ENCODE measurements at places on chromosomes 5 and 9. TPM values are rescaled to one million over a fixed set of nuclear protein-coding genes. Genes with fewer than 3 reads are reported as not detected.

Gene DNAH5
- 0.20 TPM for total RNA-seq

- DNase-seq = no peak
Observed at GRCh38 chr9:4335631-4336030, 35.8 kb upstream of the GLIS3 start.

DNA sequence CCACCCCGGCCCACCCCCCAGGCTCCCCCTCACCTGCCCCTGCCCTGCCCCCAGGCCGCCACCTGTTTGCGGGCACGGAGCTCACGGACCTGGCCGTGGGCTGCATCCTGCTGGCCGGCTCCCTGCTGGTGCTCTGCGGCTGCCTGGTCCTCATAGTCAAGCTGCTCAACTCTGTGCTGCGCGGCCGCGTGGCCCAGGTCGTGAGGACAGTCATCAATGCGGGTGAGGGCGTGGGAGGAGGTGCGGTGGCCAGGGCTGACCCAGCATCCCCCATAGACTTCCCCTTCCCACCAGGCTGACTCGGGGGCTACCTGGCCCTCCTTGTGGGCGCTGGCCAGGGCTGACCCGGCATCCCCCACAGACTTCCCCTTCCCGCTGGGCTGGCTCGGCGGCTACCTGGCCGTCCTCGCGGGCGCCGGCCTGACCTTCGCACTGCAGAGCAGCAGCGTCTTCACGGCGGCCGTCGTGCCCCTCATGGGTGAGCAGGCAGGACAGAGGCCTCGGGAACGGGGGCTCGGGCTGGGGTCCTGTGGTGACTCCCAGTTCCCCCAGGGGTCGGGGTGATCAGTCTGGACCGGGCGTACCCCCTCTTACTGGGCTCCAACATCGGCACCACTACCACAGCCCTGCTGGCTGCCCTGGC is 3.5 kb downstream of the SLC34A3 start:
- no peak for DNase-seq

GRCh38 chr5:107570805-107571531 is 99.8 kb downstream of the EFNA5 start:
- DNase-seq = peak; percentile 27

GRCh38 chr9:8205576-8205975 is 406.0 kb upstream of the DMAC1 start:
- DNase-seq = no peak

GRCh38 chr5:980001-980588 is 28.5 kb upstream of the NKD2 start:
- peak; percentile 63 for DNase-seq

DNA sequence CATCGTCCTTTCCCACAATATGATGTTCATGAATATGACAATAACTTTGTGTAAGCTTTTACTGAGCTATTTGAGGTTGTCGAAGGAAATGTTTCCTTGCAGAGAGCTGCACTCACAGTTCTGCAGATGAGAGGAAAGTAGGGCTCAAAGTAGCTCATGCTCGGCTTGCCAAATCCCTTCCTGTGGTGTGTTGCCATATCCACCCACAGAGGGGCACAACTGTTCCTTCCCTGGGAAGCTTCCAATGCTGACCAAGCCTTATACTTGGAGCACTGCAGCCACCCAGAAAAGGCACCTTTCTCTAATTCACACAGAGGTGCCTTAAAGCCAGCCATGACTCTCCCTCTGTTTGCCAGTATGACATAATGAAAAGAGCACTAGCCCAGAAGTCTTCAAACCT is 390.3 kb downstream of the CAAP1 start:
- no peak for DNase-seq

Gene PCDHB4
- total RNA-seq = 1.6 TPM

DNA sequence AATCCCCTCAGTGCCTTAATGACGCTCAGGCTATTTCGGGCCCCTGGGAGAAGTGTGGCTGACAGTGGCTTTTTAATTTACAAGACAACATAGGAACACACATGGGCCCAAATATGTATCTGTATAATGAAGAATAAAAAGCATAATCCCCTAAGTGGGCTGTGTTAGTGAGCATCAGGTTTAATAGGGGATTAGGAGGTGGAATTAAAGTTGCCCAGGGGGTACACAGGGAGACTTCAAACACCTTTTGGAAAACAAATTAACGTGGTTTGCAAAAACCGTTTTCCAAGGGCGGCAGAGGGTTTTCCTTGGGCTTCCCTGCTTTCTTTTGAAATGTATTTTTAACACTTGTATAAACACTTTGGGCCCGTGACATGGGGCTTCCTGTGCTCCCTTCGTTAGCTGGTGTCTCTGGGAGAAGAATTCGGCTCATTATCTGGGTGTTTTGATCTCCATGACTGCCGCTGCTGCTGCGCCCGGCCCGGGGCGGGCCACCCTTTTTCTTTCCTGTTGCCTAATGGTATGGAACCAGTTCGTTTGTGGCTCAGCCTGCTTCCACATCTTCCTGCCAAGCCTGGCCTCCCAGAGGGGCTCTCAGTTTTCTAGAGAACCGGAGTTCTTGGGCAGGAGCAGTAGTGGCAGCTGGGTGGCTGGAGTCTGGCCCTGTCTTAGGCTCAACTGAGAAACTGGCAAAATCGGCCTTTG is 173.0 kb downstream of the MACROH2A1 start:
- DNase-seq = no peak

GRCh38 chr5:102737805-102738469 is 17.2 kb upstream of the PAM start:
- DNase-seq = no peak

Gene RICTOR
- total RNA-seq = 55.2 TPM

Data from skin of body (tissue), 3 donors.